ENCODE measurements at places on chromosomes 3 and 15. TPM values are rescaled to one million over a fixed set of nuclear protein-coding genes. Genes with fewer than 3 reads are reported as not detected.

Gene C3orf33
- 5.1 TPM for total RNA-seq

Gene MESP2
- not detected for total RNA-seq

Gene SH2D7
- not detected for total RNA-seq

DNA sequence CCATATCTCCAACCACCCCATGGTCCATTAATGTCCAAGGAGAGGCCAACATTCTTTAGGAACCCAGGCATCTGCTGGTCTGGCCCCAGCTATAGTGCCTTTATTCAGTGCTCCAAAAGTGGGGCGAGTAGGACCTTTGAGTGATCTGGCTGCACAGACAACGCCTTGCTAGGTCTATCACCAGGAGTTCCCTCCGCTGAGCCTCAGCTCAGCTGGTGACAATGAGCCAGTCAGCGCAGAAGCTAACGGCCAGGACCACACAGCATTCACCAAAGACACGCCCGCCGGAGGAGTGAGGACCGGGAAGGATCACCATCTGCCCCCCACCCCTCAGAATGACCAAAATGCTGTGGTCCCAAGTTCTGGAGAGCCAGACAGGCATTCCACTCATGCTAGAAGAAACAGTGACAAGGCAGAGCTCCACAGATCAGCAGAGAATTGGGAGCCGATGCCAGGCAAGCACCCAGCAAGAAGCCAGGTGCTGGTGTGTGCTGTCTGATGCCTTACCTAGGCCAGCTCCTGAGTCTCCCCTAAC lies 19.0 kb downstream of the TBC1D2B start:
- DNase-seq: no peak

GRCh38 chr15:100596792-100597191 lies 5.2 kb downstream of the LINS1 start:
- DNase-seq: peak; percentile 95

- DNase-seq: no peak
These were observed 32.2 kb upstream of the CDCP1 start for GRCh38 chr3:45178183-45179023.

Gene UROC1
- total RNA-seq: not detected

Gene P2RY14
- 0.51 TPM for total RNA-seq

DNA sequence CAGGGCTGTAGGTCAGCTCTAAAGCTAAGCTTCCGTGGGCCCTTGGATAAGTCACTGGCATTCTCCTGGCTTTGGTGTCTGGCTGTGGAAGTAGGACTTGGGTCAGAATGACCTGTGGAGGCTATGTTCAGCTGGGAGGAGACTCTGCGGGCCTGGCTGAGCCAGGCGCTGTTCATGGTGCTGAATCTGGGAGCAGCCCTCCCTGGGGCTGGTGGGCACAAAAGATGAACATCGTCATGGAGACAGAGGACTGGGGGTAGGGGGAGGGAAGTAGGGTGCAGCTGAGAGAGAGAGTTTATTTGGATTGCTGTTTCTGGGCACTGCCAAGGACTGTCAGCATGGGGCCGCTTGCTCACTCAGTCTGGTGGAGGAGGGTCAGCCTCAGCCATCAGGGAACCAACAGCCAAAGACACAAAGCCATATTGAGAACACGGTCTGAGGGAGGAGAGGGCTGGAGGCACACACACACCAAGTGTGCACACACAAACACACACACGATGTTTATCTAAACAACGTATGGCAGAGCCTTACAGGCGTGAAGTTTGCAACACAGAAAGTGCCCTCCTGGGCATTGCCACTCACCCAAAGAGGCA lies 120.7 kb upstream of the LINGO1 start:
- no peak for DNase-seq

All from activated T-cell treated with anti-CD3 and anti-CD28 coated beads, Interleukin-2, amount 50 U/mL, for 72 hours (primary cell).